ENCODE measurements at places on chromosomes 5 and 9.

DNA sequence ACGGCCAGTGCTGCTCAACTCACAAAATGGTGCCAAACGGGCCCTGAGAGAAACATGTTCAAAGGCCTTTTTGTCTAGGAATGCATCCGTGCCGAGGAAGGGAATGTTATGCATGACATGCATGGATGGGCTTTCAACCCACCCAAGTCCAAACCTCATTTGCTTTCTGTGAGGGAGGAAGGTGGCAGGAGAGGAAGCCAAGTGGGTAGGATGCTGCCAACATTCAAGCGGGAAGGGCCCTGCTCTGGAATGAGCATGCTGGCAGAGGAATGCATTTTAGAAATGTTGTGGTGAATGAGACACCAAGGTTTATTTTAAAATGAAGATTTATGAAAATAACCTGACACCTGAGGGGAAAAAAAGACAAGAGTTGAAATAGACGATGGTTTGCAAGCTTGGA lies 479.1 kb downstream of the CCDC171 start:
- DNase-seq: peak; percentile 28

DNA sequence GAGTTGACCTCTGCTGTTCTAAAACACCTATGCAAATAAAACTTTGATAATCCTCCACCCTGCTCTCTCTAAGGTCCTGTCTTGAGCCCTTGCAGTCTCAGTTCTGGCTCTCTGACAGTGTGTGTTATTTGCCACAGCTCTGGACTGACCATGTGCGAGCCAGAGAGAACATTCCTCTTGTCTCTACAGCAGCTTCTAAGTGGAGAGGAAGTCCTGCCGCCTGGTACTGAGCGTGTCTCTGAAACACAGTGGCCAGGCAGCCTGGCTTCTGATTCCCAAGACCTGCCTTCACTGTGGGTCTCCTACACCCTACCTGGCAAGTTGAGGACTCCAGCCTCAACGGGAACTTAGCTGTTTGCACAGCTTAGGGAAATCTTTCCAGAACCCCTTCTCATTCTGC lies 61.6 kb downstream of the ENTREP1 start:
- no peak for DNase-seq

DNA sequence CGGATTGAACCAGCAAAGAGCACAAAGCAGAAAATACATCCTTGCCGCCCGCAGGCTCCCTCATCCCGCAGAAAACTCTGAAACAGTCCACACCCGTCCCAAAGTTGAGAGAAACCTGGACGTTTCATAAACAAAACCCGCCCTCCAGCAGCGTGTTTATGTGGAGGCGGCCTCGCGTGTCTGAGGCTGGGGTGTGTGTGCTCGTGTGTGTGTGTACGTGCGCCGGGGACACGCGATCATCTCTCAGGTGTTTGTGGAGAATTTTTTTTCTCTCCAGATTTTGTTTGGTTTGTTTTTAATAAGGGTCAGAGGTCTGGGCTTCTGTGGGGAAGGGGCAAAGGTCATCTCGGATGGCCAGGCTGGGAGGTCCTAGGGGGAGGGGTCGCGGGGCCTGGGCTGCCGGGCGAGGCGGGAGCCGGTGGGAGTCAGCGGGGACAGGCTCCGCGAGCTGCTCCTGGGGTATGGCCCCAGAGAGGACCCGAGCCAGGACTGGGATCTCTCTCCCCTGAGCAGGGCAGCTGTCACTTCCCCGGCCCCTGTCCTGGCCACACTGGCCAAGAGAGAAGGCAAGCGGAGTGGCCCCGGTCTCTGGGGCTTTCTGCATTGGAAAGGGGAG lies 206.4 kb downstream of the C9orf50 start:
- peak; percentile 62 for DNase-seq

GRCh38 chr5:6805841-6806240 lies 92.6 kb downstream of the TENT4A start:
- DNase-seq: no peak

GRCh38 chr9:92483627-92484545 lies 1.6 kb upstream of the ASPN start:
- DNase-seq: peak; percentile 70

DNA sequence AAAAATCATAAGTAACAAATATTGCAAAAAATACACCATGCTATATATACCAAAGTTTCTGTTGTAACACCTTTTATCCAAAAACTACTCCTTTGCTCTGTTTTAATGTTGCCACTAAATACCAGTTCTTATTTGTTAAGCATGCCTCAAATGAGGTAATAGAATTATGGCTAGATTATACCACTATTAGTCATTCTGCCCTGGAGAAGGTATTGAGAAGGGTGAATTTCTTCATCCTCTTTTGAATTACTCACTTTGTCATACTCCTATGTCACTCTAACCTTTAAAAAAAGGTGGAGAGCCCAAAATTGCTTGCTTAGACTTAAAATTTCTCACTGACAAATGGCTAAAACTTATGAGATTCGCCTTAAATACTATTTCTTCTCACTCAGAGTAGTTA lies 750.9 kb downstream of the MAT2B start:
- no peak for DNase-seq

- DNase-seq: no peak
Measured at GRCh38 chr9:80049096-80049782, 477.5 kb downstream of the TLE4 start.

DNA sequence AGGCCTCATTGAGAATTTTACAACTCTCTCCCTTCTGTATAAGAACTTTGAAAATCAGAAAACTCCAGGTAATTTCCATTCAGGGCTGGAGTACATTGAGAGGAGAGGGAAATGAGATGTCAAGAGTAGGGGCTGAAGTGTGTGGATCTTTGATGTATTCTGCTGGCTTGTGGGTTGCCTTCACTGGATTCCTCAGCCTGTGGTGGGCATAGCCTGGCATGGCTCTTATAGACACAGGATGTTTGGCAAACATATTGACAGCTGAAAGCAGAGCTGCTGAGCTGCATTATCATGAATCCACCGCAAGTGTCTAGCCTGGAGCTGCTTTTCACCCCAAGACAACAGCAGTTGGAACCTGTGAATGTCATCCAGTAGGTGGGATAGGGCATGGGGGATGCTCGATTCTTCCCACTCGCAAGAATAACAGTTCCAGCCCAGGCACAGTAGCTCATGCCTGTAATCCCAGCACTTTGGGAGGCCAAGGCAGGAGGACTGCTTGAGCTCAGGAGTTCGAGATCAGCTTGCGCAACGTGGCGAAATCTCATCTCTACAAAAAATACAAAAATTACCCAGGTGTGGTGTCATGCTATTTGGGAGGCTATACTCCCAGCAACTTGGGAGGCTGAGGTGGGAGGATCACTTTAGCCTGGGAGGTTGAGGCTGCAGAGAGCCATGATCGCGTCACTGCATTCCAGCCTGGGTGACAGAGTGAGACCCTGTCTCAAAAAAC lies 36.0 kb upstream of the TTC23L start:
- DNase-seq: no peak

DNA sequence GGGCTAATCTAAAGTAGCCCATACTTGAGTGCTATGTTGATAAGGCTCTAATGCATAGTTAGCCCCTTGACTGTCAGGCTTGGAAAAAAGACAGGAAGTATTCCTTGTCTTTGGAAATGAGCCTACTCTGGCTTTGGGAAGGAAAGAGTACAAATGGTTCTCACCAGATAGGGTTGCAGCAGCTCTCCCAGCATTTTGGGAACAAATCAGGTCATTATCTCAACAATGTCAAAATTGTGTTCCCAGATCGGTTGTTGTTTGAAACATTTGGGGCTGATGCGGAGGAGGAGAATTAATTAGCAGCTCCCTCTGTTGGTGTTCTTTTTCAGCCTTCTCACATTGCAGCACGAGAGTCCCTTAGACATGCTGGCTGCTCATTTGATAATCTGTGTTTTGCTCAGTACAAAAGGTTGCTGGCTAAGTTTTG lies 294.7 kb upstream of the DMRT1 start:
- DNase-seq: peak; percentile 24

DNA sequence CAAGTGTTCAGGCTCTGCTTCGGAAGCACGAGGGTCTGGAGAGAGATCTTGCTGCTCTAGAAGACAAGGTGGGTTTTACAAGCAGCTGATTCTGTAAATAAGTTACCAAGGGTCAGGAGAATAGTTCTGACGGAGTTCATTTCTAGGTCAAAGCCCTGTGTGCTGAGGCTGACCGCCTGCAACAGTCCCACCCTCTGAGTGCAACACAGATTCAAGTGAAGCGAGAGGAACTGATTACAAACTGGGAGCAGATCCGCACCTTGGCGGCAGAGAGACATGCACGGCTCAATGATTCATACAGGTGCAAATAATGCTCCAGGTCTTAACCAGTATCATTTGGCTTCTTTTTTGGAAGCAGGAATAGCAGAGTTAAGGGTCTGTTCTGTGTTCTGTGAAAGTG lies 24.8 kb downstream of the SPTAN1 start:
- no peak for DNase-seq

DNA sequence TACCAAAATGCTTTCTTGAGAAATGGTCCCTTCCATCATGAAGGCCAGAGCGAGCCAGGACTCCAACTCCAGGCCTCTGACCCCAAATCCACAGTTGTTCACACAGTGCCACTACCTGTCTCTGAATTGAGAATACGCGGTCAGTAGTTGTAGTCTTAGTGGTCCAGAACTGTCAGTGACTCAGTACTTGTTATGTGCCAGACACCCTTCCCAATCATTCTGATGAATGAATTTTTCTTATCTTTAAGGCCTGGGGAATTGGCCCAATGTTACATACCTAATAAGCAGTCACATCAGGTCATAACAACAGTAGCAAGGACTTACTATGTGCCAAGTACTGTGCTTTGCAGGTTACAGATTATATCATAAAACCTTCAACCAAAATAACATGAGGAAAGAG lies 72.7 kb upstream of the RARS1 start:
- no peak for DNase-seq

GRCh38 chr9:93191354-93191660 lies 7.4 kb downstream of the WNK2 start:
- no peak for DNase-seq

DNA sequence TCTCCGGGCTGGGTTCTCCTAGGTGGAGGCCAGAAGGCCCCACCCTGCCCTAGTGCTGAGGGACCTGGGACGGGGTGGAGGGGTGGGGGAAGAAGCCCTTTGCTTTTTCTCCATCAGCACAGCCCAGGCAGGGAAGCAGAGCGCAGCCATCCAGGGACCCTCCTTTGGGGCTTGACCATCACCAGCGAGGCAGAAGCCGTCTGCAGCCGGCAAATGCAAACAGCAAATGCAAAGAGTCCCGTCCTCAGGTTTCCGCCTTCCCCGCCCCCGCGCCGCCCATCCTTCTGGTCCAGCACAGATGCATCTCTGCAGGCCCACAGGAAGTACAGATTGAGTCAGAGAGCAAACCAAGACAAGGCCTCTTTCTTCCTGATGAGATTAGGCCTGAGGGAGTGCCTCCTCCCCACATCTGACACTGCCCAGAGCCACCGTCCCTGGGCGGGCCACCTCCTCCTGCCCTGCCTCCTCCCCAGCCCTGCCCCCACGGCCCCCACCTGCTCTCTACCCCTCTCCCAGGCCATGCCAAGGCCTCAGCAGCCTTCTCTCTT lies 23.4 kb downstream of the CORO2A start:
- DNase-seq: peak; percentile 56

DNA sequence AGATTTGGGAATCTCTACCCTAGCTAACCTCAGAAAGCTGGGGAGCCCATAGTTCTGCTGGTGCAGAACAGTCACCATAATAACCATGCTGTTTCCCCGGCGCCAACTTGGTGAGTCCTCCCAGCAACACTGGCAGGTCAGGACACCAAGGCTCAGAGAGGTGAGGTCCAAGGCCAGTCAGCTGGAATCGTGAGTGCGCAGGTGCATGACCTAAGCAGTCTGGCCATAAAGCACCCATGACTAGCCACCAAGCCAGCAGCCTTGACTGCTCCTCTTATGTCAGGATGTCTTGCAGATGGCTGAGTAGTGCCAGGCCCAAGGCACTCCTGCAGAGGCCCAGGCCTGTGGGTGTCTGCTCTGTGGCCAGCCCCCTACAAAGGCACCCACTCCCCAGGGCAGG lies 2.6 kb downstream of the RNF44 start:
- DNase-seq: no peak

- peak; percentile 49 for DNase-seq
Measured at GRCh38 chr9:82354279-82354659, 365.7 kb downstream of the SPATA31D1 start.

DNA sequence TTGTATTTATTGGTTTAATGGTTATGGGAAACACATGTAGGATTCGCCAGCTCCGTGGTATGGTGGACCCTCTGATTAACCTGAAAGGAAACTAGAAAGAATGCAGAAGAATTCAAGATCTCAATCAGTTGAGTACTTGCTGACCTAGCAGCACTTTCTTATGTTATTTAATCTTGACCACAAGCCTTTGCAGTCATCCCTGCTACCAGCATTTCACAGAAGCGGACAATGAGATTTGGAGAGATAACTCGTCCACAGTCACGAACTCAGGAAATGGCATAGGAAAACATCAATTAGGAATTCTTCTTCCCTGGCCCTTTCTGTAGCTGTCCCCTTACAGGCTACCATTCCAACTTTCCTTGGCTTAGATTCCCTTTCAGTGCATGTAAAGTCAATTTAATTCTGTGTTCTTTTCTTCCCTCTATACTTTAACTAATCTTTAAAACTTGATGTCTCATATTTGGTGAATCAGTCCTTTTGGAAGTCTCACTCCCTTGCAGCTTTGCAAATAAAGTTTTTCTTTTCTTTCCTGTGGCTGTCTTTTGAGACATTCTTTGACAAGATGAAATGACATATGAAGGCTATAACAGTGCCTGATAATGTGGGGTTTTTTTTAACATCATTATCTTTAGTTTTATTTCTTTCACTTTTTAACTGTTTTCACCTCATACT lies 1.3 kb upstream of the SLC44A1 start:
- peak; percentile 55 for DNase-seq

GRCh38 chr5:16933337-16933736 lies 2.8 kb downstream of the MYO10 start:
- no peak for DNase-seq

DNA sequence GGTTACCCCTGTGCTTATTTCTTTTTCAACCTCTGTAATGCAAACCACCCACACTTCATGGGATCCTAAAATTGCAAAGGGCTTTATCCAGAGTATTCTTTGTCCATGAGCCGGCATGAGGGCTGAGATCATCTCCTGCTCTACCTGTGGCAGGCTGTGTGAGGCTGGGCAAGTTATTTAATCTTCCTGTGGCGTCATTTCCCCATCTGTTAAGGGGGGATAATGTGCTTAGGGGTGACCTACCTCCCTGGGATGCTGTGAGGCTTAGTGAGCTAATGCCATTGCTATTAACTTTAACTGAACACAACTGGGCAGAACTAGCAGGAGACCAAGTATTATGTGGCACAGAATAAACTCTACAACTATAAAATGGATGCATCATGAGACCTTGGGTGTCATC lies 17.0 kb downstream of the FRMPD1 start:
- no peak for DNase-seq

DNA sequence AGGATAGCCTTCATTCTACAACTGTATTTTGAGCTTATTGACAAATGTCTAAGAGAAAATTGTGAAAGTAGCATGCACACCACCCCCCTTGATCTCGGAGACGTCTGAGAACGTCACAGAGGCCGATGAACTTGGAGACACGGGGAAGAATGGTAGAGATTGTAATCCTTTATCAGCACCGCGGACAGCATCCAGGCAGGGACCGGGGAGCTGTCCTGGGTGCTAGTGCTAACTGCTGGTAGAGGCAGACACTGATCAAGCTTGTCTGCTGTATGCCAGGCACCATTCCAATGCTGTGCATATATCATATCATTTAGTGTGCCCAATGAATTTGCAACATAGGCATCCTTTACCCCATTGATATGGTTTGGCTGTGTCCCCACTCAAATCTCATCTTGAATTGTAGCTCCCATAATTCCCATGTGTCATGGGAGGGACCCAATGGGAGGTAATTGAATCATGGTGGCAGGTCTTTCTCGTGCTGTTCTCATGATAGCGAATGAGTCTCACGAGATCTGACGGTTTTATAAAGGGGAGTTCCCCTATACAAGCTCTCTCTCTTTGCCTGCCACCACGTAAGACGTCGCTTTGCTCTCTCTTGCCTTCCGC lies 98.8 kb downstream of the LHX2 start:
- DNase-seq: peak; percentile 74

GRCh38 chr5:52419357-52419756 lies 368.4 kb upstream of the ITGA1 start:
- DNase-seq: no peak

Data from choroid plexus epithelial cell (primary cell).